ENCODE measurements at places on chromosomes 12 and 14. TPM values are rescaled to one million over a fixed set of nuclear protein-coding genes. Genes with fewer than 3 reads are reported as not detected.

The SOAT2 gene
- 0.84 TPM for total RNA-seq

The KRT80 gene
- not detected for total RNA-seq

The PLEKHH1 gene
- total RNA-seq = 0.53 TPM

The GRIP1 gene
- total RNA-seq = 0.86 TPM

The ASPG gene
- total RNA-seq = not detected

The SLCO1A2 gene
- not detected for total RNA-seq

The SAMD15 gene
- 0.23 TPM for total RNA-seq

The ZC2HC1C gene
- 1.2 TPM for total RNA-seq

The GPR84 gene
- 0.31 TPM for total RNA-seq

The NRIP2 gene
- total RNA-seq = not detected

The NPFF gene
- total RNA-seq = not detected

The ZNF891 gene
- total RNA-seq = 3.4 TPM

The SERPINA6 gene
- total RNA-seq = not detected

The MSRB3 gene
- not detected for total RNA-seq

The SIX4 gene
- not detected for total RNA-seq

The ADAMTS20 gene
- not detected for total RNA-seq

The CSRP2 gene
- 0.23 TPM for total RNA-seq

The TSPAN11 gene
- total RNA-seq = not detected

The ALDH1L2 gene
- 0.31 TPM for total RNA-seq

The UTP20 gene
- 11.9 TPM for total RNA-seq

The RTRAF gene
- total RNA-seq = 198 TPM

The OVCH1 gene
- total RNA-seq = not detected

The PLA2G1B gene
- not detected for total RNA-seq

Measured in activated naive CD4-positive, alpha-beta T cell treated with anti-CD3 and anti-CD28 coated beads, Interleukin-2, amount 10 ng/mL, durations not matched to agents 5 hours and 36 hours (primary cell).